ENCODE measurements at places on chromosomes 5 and 9.

- DNase-seq: no peak
Measured at GRCh38 chr9:126435105-126435504, 108.5 kb downstream of the MVB12B start.

- no peak for DNase-seq
Measured at GRCh38 chr9:83287021-83287420, 224.1 kb upstream of the RASEF start.

DNA sequence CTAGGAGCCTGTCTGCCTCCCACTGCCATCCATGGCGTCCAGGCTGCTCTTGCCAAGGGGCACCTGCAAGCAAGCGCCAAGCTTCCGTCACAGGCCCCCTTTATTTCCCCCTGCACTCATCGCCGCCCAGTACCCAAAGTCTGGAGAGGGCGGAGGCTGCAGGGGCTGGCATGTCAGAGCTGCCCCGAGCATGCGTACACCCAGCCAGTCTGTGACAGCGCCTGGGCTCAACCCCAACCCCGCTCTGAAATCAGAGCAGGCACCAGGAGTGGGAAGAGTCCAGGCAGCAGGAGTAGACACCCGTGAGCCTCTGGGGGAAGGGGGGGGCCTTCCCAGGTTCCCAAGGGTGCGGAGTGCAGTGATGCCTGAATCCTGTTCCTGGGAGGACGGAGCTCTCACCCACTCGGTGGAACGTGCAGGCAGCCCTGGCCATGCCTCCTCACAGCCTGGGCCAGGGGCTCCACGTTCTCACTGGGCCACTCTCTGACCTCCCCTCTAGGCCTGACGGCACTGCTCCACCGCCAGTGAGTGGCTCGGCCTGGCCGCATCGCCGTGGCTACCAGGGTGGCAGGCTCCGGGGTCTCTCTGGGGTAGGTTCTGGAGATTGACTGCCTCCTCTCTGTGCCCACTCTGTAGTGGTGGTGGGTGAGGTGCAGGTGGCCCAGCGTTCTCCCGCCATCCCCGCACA lies 469.0 kb downstream of the CDH9 start:
- no peak for DNase-seq

DNA sequence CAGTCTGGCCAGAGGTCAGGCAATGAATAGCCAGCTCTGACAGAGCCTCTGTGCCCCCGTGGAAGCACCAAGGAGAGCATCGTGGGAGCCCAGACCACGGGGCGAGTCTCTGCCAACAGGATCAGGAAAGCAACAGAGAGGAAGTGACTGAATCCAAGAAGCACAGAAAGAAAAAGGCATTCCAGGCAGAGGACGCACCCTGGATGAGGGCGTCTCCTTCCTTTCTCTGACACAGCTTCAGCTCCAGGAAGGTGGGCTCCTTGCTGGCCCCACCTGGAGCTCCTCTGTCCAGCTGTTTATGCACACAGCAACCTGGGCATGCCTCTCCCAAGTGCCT lies 16.6 kb downstream of the HK3 start:
- no peak for DNase-seq

GRCh38 chr9:10007356-10007755 lies 605.4 kb downstream of the PTPRD start:
- no peak for DNase-seq

- DNase-seq: no peak
Measured at GRCh38 chr5:23440703-23441102, 66.7 kb upstream of the PRDM9 start.

DNA sequence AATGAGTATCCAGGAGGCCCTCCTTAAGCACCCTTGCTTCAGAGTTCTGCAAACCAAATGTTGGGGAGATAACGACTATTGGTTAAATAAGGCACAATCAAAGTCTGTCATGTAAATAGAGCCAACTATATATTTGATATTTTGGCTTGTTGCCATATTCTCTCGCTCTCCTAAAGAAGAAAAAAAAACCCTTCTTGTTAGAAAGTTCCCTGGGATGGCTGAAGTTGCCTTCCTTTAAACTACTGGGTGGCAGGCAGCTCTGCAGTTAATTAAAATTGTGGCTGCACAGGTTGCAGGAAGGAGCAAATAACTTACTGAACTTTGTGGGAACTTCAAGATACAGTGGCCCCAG lies 227.0 kb upstream of the ANKRD55 start:
- no peak for DNase-seq

DNA sequence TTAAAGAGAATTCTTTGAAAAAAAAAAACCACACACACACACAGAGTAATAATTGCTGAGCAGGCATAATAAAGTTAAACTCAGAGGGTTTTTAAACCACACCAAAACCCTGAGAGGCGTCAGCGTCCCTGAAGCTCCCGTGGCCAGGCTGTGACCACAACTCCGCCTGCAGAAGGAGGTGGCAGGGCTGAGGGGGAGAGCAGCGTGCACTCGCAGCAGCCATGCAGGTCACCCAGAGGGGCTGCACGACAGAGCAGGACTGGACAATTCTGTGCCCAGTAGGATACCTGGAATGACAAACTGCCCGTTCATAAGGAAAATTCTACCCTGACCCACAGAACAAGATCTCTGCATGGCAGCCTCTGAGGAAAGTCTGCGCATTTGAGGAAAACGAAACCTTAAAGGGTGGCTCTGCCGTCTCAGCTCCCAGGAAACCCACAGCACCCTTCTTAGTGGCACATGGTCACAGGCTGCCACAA lies 44.0 kb downstream of the ROR2 start:
- DNase-seq: no peak

Data from activated CD4-positive, alpha-beta T cell treated with anti-CD3 and anti-CD28 coated beads for 1 hour (primary cell).